ENCODE measurements at places on chromosomes 2 and 18.

DNA sequence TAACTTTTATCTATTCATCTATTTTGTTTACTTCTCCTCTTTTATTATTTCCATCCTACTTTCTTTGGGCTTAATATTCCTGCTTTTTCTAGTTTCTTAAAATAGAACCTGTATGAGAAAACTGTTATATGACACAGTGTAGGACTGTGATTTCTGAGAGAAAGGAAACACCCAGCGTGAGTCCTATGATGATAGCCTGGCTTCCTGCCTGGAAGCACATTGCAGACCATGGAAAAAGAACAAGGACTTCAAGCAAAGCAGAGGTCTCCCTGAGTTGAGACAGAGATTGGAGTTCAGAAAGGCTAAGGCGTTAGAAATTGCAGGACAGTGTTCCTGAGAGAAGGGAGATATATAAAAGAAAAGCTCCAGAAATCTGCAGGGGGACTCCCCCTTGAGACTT is 7.8 kb downstream of the RBM44 start:
- no peak for DNase-seq

DNA sequence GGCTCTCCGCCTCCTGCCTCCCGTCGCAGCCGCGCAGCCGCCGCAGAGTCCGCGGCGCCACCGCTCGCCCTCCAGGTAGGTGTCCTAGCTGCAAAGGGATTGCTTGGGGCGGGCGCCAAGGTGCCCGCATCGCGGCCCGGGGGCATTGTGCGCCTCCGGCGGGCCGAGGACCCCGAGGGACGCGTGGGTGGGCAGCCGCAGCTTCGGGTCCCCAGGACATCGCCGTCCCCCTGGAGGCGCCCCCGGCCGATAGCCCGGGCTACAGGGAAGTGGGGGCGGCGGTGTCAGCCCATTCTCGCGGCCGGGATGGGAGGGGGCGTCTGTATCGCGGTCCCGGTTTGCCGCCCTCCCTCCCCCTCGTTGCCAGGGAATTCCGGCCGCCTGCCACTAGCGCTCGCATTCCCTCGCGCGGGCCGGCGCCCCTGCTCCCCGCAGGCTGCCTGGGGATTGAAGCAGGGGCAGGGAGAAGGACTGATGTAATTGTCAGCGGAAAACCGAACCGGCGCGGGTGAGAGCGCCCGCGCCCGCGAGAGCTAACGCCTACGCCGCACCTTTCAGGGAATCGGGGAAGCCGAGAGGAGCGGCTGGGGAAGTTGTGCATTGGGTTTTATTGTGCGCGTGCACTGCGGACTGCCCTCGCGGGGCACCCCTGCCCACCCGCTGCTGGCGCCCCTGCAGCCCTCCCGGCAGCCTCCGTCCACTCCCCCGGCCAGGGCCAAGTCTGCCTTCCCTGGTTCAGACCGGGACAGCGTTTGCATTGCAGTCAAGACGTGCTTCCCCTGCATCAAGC is 483 bp downstream of the OSBPL6 start:
- peak; percentile 79 for DNase-seq

- no peak for DNase-seq
Measured at GRCh38 chr2:10613263-10613662, 76.5 kb downstream of the NOL10 start.

- DNase-seq = no peak
Measured at GRCh38 chr18:38706373-38706772, 1140.8 kb upstream of the CELF4 start.

- DNase-seq = no peak
Measured at GRCh38 chr2:215286309-215286708, 25.6 kb upstream of the ATIC start.

- peak; percentile 34 for DNase-seq
Measured at GRCh38 chr2:203786549-203787351, 80.3 kb downstream of the CD28 start.

All from SK-N-SH (cell line).